ENCODE measurements at places on chromosomes 12 and 14. TPM values are rescaled to one million over a fixed set of nuclear protein-coding genes. Genes with fewer than 3 reads are reported as not detected.

GRCh38 chr14:98946940-98947339 is 325.1 kb downstream of the BCL11B start:
- no peaks in the 10 kb centered on the region for H3K27me3 ChIP-seq
- no peaks in the 10 kb centered on the region for H3K4me1 ChIP-seq
- no peaks in the 10 kb centered on the region for H3K36me3 ChIP-seq
- H3K4me3 ChIP-seq, result peak overlapping the region; percentile 31
- no peak for DNase-seq
- no peak overlapping the region for H3K27ac ChIP-seq

- no peak overlapping the region for H3K27ac ChIP-seq
- no peak for DNase-seq
- no peaks in the 10 kb centered on the region for H3K4me1 ChIP-seq
- H3K27me3 ChIP-seq, result no peaks in the 10 kb centered on the region
- H3K4me3 ChIP-seq, result no peak overlapping the region
Measured at GRCh38 chr14:101600891-101601605, 39.8 kb downstream of the DIO3 start.

DNA sequence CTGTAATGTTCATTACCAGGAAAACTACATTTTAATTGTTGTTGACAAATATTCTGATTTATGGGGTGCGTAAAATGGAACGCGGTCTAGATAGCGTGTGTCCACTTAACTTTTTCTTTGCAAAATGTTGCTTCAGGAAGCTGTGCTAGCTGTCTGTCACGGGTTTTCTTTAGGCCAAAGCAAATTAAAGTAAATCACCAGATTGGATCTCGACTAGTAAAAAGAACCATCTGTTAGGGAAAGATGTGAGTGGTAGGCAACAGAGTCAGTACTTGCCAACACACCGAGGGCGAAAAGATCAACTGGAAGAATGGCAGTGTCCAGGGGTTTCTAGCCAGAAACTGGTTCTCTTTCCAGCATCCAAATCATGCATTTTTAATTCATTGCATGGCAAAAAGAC is 404.9 kb upstream of the TMPO start:
- no peaks in the 10 kb centered on the region for H3K27me3 ChIP-seq
- H3K4me3 ChIP-seq, result no peak overlapping the region
- no peaks in the 10 kb centered on the region for H3K4me1 ChIP-seq
- no peaks in the 10 kb centered on the region for H3K36me3 ChIP-seq
- DNase-seq, result no peak

The OSGEP gene
- total RNA-seq, result 66.2 TPM

DNA sequence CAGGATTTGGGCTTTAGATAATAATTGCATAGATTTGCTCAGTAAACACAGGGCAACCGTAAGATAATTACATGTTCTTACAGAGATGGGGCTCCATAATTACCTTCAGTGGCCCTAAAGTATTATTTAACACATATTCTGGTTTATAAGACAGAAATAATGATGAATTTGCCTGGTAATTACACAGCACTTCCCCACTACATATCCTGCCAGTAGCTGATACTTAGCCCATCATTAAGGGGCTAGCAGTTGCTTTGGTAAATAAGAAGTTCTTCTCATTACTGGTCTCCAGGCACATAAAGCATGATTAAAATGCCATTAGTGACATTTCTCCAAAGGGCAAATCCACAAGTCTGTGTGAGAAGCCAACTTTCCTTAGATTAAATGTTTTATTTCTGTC is 158.7 kb downstream of the NUAK1 start:
- no peak for DNase-seq
- no peak overlapping the region for H3K27ac ChIP-seq
- H3K36me3 ChIP-seq, result no peaks in the 10 kb centered on the region
- no peak overlapping the region for H3K4me3 ChIP-seq
- no peaks in the 10 kb centered on the region for H3K4me1 ChIP-seq
- H3K27me3 ChIP-seq, result no peaks in the 10 kb centered on the region

DNA sequence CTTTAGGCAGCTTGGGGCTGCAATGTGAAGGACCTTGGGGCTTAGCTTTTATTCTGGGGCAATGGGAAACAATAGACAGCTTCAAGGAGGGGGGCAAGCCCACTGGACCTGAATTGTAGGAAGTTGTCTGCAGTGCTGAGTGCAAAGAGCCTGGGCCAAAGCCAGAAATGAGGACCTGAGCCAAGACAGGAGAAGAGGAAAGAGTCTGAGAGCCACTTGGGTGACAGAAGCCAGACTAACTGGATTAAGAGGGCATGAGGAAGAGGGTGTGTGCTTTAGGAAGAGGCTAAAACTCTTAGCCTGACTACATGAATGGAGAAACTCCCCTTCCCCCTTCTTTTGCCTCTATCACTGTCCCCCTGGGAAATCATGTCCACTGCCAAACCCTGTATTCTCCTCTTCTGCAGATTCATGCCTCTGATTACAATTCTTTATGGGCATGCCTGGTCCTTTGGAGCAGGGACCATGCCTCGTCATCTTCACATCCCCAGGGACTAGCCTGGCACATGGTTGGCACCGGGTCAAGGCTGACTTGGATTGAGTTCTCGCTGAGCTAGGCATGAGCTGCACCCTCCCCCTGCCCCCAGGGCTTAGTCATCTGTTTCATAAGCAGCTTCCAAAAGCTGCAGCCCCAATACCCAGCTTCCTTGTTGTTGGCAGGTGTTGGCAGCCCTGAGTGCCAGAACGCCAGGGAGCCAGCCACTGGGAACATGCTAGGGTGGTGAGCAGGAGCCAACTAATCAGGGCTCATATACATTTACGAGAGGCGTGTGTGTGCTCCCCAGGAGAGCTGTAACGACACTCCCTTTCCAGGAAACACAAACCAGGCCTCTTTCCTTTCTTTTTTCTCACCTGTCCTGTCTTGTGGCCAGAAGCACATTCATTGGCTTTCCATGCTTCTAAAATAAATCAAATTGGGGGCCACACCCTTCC is 27.7 kb upstream of the JDP2 start:
- peaks cover 26% of the 10 kb centered on the region for H3K4me1 ChIP-seq
- H3K27ac ChIP-seq, result peak overlapping the region; percentile 62
- no peaks in the 10 kb centered on the region for H3K36me3 ChIP-seq
- H3K4me3 ChIP-seq, result no peak overlapping the region
- peak; percentile 94 for DNase-seq
- H3K27me3 ChIP-seq, result no peaks in the 10 kb centered on the region

DNA sequence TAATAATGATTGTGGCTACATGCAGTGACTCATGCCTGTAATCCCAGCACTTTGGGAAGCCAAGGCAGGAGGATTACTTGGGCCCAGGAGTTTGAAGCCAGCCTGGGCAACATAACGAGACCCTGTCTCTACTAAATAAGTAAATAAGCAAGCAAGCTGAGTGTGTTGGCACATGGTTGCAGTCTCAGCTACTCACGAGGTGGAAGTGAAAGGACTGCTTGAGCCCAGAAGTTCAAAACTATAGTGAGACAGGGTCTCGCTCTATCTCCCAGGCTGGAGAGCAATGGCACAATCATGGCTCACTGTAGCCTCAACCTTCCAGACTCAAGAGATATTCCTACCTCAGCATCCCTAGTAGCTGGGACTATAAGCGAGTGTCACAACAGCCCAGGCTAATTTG is 64.7 kb downstream of the RPS6KA5 start:
- H3K4me3 ChIP-seq, result no peak overlapping the region
- no peak overlapping the region for H3K27ac ChIP-seq
- H3K4me1 ChIP-seq, result no peaks in the 10 kb centered on the region

DNA sequence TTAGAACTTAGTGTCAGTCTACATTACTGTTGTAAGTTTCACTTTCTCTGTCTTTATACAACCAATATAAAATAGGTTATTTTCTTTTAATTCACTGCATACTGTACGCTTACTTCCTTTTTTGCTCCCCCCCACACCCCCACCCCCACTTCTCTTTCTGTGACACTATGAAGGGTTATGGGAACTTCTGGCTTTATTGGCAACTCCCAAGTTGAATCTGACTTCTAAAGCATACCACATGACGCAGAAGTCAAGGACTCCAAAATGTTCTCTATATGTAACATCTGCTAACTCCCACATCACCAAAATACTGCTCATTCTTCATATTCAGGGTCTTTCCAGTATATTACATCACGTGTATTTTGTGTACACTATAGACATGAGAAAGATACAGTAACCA is 81.2 kb upstream of the ATXN7L3B start:
- H3K27ac ChIP-seq, result no peak overlapping the region
- no peaks in the 10 kb centered on the region for H3K27me3 ChIP-seq

DNA sequence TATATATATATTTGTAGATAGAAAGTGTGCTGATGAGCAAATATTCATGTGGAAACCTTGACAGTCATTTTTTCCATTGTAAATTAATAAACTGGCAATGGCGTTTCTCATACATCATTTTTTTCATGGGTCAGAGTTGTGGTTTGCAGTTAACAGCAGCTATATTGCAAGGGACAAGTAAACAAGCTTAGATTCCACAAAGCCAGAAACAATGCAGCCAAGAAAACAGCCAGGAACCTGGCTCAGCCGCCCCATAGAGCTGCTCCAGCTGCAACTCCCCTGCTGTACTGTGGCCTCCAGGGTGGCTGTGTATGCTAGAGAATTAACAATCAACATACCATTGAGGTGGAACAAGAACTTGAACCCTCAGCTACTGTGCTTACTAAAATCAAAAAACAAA is 298.2 kb downstream of the TMEM132D start:
- no peak overlapping the region for H3K27ac ChIP-seq
- H3K4me1 ChIP-seq, result no peaks in the 10 kb centered on the region
- no peak overlapping the region for H3K4me3 ChIP-seq
- no peaks in the 10 kb centered on the region for H3K36me3 ChIP-seq

GRCh38 chr12:109876406-109876805 is 3.9 kb downstream of the GLTP start:
- no peak overlapping the region for H3K4me3 ChIP-seq
- no peak for DNase-seq
- H3K4me1 ChIP-seq, result peaks cover 41% of the 10 kb centered on the region
- H3K27ac ChIP-seq, result no peak overlapping the region
- H3K27me3 ChIP-seq, result no peaks in the 10 kb centered on the region

The GUCY2C gene
- 0.14 TPM for total RNA-seq

The TAS2R50 gene
- total RNA-seq, result 1.5 TPM
